Activated naive CD4-positive, alpha-beta T cell (primary cell): ENCODE measurements at places on chromosomes 1 and 21.

GRCh38 chr1:71269818-71270217 lies 189.0 kb upstream of the ZRANB2 start:
- DNase-seq, result no peak

DNA sequence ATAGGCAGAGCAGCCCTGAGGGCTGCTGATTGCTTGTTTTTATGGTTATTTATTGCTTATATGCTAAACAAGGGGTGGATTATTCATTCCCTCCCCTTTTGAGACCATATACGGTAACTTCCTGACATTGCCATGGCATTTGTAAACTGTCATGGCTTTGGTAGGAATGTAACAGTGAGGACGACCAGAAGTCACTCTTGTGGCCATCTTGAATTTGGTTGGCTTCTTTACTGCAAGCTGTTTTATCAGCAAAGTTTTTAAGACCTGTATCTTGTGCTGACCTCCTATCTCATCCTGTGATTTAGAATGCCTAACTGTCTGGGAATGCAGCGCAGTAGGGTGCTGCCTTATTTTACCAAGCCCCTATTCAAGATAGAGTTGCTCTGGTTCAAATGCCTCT lies 531.8 kb upstream of the PRMT6 start:
- DNase-seq, result no peak

DNA sequence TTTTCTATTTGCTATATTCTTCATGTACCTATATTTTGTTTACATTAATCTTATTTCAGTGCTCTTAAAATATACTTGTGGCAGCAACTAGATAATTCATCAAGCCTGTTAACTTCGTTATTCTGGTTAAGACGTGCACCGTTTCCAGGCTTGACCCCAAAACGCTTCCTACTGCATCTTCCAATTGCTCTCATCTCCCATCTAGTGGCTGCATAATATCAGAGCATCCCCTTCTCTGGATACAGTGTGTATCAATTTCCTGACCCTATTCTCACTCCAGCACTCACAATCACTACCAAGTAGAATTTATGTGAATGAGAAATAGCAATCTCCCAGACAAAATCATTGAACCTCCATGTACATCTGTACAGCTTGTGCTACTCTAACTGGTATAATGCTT lies 1280.3 kb upstream of the B3GALT2 start:
- no peak for DNase-seq

DNA sequence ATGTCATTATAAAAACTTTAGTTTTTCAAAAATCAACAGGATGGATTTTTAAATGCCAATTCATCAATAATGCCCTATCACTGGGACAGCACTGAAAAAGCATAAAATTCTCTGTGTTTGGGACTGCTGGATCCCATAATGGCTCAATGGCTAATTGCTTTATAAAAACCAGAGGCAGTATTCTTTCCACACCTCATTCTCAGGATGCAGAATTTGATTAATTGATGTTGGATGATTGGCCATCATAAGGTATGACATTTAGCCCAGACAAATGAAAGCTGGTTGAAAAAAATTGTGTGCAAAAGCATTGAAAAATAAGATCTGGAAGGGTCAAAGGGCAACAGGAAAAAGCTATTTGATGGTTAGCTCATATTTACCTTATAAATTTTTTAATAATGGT lies 362.2 kb upstream of the SNX7 start:
- no peak for DNase-seq

GRCh38 chr1:51000160-51000559 lies 30.1 kb downstream of the CDKN2C start:
- no peak for DNase-seq

DNA sequence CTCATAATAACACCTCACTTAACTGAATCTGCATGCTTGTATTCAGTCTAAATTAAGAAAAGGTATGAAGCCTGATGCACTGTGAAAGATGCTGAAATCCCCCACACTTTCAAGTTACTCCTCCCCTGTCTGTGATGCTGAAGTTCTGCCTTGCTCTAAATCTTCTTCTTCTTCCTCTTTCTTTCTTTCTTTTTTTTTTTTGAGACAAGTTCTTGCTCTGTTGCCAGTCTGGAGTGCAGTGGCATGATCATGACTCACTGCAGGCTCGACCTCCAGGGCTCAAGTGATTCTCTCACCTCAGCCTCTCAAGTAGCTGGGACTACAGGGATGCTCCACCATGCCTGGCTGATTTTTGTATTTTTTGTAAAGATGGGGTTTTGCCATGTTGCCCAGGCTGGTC lies 231.0 kb upstream of the B3GALT2 start:
- no peak for DNase-seq

- DNase-seq, result no peak
Measured at GRCh38 chr21:36502365-36502764, 22.4 kb upstream of the CLDN14 start.

DNA sequence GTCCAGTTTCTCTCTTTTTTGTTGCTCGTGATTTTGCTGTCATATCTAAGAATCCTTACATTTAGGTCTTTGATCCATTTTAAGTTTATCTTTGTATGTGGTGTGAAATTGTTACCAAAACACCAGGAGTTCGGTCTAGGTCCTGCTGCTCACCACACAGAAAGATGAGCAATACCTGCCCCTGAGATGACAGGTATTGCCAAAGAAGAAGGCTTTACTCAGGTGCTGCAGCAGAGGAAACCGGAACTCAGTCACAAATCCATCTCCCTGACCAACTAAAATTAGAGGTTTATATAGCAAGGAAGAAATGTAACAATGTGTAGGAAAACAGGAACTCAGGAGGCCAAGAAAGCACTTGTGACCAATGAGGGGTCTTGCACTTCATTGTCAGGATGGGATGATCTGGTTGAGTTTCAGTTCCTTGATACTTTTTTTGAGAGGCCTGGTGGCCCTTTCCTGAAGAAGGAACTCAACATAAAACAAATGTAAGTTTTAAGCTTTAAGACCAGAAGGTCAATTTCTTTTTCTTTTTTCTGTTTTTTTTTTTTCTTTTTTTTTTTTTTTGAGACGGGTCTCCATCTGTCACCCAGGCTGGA lies 16.5 kb upstream of the SETDB1 start:
- DNase-seq, result no peak

- DNase-seq, result peak; percentile 69
Measured at GRCh38 chr1:19010995-19011844, 54.7 kb upstream of the IFFO2 start.

DNA sequence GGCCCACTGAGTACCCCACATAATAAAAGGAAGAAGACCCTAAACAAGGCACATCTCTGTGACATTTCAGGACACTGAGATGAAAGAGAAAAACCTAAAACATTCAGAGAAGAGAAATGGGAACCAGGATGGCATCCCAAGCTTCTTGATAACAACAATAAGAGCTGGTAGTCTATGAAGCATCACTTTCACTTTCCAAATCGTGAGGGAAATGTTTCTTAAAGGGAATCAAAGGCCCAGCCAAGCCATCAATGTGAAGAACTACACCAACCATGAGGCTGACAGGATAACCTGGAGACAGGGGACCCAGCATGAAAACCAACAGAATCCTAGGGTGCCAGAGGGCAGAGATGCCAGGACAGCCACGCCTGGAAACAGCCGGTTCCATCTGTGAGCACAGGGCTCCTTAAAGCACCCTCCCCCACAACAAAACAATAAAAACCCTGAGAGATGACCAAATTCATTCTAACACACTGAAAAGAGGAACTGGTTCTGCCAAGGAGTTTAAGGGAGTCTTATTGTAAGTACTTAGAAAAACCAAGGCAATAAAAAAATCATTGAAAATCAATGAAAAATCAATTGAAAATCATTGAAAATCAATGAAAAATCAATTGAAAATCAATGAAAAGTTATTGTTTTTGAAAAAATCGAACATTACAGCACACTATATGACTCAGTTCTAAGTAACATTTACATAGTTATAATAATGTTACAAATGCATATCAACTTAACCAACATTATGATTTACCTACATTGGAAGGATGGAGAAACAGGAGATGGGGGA lies 141.5 kb upstream of the ERG start:
- no peak for DNase-seq

GRCh38 chr1:247269133-247269532 lies 13.3 kb downstream of the VN1R5 start:
- DNase-seq, result no peak

GRCh38 chr1:108130794-108131193 lies 69.3 kb downstream of the SLC25A24 start:
- no peak for DNase-seq

DNA sequence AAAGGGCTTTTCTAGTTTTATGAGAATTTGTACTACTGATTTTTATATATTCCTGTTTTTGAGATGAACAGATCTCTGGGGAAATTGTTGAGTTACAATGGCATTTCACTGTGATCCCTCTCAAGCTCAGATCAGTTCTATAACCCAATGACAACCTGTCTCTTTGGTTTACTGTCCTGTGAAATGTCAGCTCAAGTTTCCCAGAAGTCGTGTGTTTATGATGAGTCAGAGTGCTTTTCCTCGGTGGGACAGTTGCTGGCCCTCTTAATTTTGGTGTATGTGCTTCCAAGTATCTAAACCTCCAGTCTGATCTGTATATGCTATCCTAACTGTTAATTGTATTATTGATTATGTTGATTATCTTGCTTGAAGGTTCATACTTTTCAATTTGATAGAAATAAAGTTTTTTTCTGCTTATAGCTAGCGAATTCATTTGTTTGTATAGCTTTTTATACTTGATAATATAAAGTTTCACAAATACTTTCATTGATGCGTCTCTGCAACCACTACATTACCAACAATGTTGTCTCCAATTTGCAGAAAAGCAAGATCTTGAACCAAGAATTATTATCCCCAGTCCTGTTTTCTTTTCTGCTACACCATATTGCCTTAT lies 77.5 kb upstream of the DNAJC6 start:
- no peak for DNase-seq

- no peak for DNase-seq
Measured at GRCh38 chr1:11147197-11147770, 41.9 kb upstream of the ANGPTL7 start.

- no peak for DNase-seq
Measured at GRCh38 chr1:85372683-85373377, 92.1 kb downstream of the DDAH1 start.

GRCh38 chr21:41422546-41423304 lies 3.3 kb upstream of the MX1 start:
- DNase-seq, result no peak

DNA sequence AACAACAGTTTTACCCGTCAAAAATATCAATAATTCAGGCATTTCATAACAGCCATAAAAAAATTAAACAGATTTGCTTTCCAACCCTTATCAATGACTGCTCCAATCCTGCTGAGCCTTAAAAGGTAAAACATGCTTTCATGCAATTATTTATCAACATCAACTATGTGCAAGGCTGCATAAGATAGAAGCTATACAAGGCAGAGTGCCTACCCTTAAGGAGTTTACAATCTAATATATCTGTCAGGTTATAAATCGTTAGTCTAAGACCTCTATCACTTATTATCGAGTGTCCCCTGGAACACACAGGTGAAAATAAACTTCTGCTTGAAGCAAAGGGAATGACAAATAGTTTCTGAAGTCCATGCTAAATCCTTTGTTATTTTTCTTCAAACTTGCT lies 1.8 kb downstream of the ERRFI1 start:
- no peak for DNase-seq

GRCh38 chr1:113123737-113124136 lies 50.7 kb downstream of the LRIG2 start:
- DNase-seq, result no peak

DNA sequence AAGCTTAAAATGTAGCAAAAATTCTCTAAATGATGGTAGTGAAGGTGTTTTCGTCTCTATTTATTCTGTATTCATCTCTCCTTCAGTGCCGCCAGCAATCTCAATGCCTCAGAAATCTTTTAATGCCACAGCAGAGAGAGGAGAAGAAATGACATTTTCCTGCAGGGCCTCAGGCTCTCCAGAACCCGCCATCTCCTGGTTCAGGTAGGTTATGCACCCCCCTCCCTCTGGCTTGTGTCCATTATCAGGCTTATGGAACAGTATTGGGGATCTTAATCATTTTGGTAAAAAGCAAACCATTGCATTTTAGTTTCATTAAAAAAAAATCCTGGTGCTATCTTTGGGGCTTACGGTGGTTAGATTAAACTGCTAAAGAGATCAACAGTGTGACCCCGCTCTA lies 326.1 kb downstream of the NCAM2 start:
- DNase-seq, result no peak

DNA sequence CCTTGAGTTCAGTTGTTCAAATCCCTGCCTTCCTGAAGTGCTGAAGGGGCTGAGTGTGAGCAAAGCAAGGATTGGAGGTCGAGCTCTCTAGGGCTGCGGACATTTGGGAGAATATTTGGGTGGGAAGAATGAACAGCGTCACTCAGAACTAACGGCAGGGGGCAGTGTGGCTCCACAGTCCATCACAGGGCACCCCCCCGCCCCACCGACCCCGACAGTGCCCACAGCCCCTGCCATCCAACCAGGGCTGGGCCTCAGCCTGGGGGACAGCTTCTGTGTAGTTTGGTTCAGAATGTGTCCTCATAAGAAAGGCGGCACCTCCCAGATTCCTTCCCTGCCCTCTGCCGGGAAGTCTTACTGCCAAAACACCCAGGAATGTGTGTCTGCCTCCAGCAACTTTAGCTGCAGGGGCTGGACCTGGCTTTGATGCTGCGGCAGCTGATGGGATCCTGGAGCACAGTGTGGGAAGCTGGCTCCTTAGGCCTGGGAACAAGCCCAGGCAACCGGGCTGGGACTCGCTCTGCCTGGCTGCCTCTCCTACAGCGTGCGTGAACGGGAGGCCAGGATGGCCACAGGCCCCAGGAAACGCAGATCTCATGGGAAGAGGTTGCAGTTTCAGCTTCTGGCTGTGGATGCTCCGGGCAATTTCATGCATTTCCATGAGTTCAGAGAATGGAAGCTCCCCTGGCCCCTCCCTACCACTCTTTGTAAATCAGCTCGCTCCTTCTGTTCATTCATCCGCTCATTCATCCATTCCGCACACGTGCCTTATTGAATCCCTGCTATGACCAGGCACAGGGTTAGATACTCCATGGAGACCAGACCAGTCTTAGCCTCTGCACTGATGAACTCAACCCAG lies 104.9 kb upstream of the TMPRSS2 start:
- no peak for DNase-seq
